ENCODE measurements at places on chromosomes 12 and 14.
A peak's percentile ranks its signal among the peaks of the same experiment; 100 is the strongest.

DNA sequence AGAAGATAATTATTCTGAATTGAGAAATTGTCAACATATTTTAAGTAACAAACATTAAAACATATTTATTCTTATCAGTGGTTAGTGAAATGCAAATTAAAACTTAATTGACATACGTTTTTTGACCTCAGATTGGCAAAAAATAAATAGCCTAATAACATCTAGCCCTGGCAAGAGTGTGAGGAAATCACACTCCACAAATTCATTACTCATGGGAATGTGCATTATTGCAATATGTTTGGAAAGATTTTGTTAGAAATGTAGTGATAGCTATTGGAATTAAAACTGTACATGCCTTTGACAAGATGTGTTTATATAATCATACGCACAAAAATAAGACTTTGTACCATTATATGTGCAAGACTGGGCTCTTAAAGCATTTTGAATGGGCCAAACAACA is 168.6 kb downstream of the KITLG start:
- no peak for DNase-seq

- DNase-seq: no peak
Observed at GRCh38 chr12:105882404-105882803, 256.4 kb downstream of the NUAK1 start.

DNA sequence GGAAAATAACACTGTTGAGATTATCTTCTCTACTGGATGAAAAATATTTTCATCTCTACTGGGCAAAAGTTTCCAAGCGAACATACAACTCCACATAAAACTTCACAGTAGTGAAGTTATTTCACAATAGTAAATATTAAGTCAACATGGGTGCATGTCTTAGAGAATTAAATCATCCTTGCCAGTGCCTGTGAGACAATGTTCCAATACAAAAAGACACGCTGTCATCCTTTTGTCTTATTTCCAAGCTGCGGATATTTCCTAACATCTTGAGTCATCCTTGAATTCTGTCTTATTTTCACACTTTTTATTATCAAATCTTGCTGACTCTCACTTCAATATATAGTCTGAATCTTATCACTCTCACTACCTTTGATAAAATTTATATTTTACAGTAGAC is 142.9 kb upstream of the KITLG start:
- DNase-seq: peak; percentile 28

- peak; percentile 65 for DNase-seq
Observed at GRCh38 chr12:60257063-60257462, 661.2 kb downstream of the SLC16A7 start.

DNA sequence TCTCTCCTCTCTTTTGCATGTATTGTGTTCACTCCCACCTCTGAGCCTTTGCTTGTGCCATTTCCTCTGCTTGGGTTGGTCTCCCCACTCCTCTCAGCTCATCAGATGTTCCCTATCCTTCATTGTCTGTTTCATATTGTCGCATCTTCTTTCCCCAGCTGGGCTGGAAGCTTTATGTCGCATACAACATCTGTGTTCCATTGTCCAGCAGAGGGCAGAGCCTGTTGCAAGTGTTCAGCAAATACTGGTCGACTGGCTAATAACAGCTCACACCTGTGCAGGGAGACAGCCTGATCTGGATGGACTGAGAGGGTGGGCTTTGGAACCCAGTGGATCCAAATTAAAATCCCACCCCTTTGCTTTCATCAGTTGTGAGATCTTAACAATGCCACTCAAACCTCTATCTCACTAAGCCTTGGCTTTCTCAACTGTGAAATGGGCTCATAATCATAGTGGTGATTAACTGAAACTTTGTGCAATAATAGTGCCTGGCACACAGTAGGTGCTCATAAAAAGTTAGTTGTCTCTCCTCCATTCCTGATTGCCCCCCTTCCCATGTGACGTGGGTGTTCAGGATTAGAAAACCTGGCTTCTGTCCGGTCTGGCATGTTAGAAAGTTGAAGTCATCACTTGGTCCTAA is 75.8 kb downstream of the RIN3 start:
- DNase-seq: no peak

- DNase-seq: peak; percentile 43
Observed at GRCh38 chr12:46071769-46072624, 81.6 kb upstream of the SCAF11 start.

DNA sequence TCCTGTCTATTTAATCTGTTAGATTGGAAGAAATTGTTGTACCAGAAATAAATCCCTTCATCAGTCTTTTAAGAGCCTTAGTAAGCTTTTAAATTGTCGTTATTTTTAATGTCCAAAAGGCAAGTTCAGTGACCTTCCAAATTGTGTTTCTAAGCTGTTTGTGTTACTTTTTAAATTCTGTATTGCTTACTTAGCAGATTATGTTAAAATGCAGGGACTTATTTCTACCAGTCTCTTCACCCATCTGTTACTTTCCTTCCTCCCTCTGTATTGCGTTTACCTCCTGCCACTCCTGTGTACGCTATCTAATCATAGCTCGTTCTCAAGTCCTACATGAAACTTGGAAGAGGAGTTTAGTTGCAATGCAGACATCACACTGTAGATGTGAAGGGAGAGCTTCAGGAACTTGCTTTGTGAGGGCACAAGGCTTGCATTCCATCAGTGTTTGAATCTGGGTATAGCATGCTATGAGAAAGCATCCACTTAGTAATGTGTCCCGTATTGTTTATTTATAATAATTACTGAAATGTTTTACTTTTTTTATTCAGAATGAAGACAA is 406.5 kb upstream of the RGS6 start:
- no peak for DNase-seq

DNA sequence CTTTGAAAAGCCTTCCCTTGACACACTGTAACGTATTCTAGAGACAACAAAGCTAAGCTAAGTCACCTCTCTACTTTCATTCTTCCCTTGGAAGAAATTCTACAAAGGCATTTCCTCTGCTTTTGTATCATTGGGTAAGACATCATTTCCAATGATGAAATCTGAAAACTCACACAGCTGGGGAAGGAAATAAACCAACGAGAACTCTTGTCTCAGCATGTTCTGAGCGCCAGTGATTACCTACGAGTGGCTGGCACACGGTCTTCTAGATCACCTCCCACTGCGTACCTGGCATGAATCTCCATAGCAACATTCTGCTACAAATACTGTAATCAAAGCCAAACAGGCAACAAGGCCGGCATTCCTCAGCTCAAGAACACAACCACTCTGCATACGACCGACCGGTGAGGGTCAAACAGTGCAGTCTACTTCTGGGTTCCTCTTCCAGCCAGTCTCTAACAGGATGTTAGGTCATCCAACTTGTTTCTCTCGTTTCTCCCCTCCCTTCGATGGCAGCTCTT is 7.6 kb downstream of the VPS37B start:
- no peak for DNase-seq

DNA sequence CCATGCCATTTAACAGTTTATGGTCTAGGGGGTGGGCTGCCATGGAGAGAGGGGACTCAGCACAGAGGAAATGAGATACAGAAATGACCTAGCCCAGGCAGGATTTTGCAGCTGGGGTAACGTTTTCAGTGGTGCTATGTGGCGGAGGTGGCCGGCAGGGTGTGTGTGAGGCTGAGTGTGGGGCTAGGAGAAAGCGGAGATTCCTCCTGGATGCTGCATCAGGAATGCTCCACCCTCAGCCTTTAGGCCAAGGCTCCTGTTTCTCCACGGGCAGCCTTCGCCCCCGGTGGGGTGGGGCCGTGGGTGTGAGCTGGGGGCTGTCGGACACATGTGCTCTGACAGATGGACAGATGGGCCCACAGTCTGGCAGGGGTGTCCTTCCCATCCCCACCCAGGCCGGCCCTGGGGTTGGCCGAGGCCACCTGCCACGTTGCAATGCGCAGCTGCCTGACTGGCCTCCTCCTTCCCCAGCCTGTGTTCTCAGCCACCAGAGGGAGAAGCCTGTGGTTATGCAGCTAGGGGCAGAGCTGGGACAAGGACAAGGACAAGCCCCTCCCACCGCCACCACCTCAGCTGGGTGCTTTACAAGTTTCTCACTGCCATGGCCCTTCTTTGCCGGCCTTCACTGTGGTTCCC is 44.3 kb downstream of the TEAD4 start:
- DNase-seq: no peak

DNA sequence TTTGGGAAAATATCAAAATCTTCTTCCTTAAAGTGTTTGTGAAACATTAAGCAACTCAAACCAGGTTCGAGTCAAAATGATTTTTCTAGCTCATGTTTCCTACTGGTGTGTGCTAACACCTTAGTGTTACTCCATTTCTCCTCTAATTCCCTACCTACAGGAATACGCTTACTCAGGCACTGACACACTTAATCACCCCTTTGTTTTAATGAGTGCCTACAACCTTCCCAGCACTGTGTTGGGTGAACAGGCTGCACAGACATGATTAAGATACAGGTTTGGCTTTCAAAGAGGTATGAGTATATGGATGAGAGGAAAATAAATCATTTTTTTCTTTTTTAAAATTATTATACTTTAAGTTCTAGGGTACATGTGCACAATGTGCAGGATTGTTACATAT is 15.6 kb upstream of the PZP start:
- no peak for DNase-seq

- DNase-seq: no peak
Observed at GRCh38 chr14:37019488-37019887, 152.9 kb downstream of the SLC25A21 start.

- DNase-seq: no peak
Observed at GRCh38 chr12:108890208-108890607, 10.3 kb downstream of the DAO start.

GRCh38 chr14:95535226-95536021 is 574 bp downstream of the GLRX5 start:
- no peak for DNase-seq

- DNase-seq: no peak
Observed at GRCh38 chr14:96130854-96131253, 73.8 kb upstream of the BDKRB2 start.

- peak; percentile 61 for DNase-seq
Observed at GRCh38 chr12:6061660-6062059, 62.8 kb downstream of the VWF start.

DNA sequence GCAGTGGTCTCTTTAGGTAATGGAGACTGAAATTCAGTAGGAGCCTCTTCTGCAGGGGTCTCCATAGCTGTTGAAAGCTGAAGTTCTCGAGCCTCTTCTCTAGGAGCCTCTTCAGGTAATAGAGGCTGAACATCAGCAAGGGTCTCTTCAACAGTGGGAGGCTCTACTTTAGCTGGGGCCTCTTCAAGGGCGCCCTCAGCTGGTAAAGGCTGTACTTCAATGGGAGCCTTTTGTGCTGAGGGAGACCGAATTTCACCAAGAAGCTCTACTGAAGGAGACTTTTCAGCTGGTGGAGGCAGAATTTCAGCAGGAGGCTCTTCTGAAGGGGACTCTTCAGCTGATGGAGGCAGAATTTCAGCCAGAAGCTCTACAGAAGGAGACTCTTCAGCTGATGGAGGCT is 1.5 kb downstream of the FSCB start:
- no peak for DNase-seq

DNA sequence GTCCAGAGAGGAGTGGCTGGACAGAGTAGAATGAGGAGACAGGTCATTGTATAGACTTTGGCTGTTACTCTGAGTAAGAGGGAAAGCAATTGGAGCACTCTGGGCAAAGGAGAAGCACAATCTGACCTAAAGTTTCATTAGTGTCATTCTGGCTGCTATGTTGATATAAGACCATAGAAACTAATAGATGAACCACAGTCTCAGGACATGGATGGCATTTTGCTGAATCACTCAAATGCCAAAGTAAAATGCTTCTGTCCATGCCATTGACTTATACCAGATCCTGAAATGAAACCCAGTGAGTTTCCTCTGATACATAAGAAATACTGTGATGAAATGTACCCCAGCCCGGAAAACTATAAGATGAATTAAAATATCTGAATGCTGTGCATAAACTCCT is 65.8 kb upstream of the COCH start:
- DNase-seq: no peak

DNA sequence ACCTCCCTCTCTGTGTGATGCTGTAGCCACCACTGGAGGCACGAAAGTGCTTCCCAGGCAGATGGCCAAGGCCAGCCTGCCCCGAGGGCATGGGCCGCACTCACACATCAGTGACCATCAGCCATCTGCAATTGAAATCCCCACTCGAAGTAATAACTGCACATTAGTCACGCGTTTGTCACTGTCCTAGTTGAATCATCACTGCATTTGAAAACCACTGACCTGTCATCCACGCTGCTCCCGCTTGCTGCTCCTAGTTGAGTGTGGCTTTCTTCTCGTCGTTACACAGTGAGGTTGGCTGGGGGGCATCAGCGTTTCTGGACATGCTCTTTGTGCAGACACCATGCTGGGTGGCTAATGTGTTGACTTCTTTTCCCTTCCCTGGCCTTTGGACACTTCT is 176.1 kb downstream of the ADGRD1 start:
- DNase-seq: no peak

Measured in fibroblast of skin of left quadriceps (primary cell).